ENCODE measurements at places on chromosomes 11 and 22.

DNA sequence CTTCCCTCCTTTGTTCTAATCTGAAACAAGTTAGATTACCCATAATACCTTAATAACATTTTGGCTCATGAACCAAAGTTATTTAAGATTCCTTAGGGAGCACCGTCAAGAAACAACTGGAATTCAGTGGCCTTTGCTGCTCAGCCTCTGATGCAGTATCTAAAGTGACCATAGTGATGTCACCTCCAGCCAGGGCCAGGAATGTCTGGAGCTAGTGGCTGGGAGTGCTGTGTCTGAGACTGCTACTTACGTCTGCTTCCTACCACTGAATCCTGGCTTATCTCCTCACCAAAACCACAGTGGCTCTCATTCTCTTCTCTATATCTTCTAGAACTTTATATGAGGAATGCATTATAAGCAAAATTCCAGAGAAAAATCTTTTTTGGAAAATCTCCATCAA is 658.0 kb downstream of the DLG2 start:
- DNase-seq, result no peak

GRCh38 chr11:16917941-16918340 is 96.3 kb downstream of the PLEKHA7 start:
- no peak for DNase-seq

- DNase-seq, result no peak
Measured at GRCh38 chr11:35938231-35938630, 5.6 kb upstream of the LDLRAD3 start.

- no peak for DNase-seq
Measured at GRCh38 chr22:49807780-49808708, 19.6 kb downstream of the BRD1 start.

- peak; percentile 22 for DNase-seq
Measured at GRCh38 chr11:74636630-74637184, 44.3 kb downstream of the POLD3 start.

DNA sequence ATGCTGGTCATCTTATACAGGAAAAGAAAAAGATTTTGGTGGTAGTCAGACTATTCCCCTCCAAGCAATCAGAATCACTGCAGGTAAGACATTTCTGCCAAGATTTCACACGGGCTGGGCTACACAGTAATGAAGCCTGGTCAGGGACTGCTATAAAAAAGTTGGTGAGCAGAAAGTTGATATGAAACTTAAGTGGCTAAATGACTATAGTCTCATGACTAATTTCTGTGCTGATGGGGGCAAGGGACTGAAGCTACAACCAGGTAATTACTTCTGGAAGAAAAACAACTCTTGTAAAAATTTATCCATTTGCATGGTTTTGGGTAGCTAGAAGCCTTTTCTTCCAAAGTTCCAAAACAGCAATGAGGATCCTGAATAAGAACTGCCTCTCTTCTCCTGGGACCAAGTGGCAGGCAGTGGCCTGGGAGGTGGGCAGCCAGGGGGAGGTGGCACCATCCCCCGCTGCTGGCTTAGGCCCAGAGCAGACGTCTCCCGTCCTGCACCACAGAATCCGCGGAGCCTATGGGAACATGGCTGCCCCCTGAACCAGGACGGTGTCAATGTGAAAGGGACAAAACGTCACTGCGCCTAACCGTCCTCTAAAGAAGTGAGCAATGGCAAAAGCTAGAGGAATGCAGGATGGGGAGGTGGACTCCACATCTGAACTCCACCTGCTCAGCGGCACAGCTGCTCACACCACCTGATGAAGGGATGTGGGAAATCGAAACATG is 122.6 kb upstream of the LMO1 start:
- DNase-seq, result no peak

DNA sequence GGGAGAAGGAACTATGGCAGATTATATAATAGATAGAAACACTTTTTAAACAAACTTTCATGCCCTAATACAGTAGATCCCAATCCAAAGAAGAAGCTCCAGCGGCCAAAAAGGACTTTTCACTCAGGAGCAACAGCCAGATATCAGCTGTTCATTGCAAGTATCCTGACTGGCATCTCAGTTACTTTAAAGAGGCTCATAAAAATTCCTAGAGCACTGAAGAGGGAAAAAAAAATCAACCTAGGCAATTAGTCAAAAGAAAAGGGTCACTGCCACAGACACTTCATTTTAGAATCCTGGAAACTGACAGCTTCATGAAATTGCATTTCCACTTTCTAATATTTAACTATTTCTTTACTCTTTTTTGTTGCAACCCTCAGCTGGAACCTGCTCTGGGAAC is 170.6 kb upstream of the SOX6 start:
- no peak for DNase-seq

DNA sequence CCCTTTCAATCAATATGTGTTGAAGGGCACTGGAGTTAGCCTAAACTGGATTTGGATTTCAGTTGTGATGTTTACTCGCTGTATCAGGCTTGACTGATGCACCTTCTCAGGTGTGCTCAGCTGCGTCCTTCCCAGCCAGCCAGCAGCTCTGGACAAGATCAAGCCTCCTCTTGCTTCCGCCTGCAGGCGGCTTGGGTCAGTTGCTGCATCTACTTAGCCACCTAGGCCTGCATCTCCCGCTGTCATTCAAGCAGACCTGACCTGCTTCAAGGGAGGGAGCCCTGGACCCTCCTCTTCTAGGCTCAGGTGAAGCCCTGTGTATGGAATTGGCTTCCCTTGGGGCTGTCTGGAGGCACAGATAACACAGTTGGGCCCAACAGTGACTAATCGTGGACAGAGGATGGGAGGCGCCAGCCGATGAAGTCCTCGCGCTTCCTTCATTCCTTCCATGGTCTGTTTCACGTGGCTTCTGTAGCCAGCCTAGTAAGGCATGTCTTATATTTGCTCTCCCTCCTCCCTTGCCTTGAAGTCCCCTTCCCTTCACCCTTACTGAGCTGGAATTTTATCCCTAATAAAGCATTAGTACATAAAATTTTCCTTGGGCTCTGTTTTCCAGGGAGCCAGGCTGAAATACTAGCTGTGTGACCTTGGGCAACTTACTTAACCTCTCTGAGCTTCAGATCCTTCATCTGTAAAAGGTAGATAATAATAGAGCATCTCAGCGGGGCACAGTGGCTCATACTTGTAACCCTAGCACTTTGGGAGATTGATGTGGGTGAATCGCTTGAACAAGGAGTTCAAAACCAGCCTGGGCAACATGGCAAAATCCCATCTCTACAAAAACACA is 2.1 kb upstream of the LHFPL7 start:
- DNase-seq, result no peak

DNA sequence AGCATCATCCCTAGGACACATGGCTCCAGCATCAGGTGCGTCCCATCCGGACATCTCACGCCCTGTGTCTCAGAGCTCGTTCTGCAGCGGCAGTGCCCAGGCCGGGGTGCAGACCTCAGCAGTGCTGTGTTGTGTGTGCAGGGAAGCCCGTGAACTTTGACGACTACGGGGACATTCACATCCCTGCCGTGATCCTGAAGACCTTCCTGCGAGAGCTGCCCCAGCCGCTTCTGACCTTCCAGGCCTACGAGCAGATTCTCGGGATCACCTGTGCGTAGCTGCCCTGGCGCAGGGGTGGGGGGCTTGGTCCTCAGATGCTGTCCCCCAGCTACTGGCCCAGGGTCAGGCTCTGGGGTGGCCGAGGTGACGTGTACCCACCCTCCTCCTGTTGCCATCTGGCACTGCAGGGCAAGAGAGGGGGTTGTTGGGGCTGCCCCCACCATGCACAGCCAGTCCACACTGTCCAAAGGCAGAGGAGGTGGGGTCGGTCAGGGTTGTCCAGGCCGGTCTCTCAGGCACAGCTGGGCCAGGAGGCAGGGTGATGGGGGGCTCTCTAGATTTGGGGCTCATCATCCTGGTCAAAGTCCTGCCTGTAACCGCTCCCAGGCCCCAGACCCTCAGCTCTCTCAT is 96.5 kb downstream of the ARHGAP8 start:
- DNase-seq, result no peak

DNA sequence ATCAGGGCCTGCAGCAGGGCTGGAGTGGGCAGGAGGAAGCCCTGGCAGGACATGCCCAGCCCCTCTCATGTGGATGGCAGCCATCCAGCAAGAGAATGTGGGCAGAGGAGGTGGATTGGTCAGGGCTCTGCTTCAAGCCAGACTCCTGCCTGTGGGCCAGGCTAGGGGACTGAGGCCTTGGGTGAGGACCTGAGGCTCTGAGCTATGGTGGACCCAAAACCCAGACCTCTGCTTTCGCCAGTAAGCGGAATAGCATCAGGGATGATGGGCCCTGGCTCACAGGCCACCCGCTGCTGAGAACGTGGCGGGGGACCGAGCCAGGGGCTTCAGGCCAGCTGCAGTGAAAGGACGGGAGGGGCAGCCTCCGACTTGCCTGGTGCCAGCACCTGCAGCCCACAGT is 57.4 kb downstream of the LINC01488 start:
- DNase-seq, result no peak

DNA sequence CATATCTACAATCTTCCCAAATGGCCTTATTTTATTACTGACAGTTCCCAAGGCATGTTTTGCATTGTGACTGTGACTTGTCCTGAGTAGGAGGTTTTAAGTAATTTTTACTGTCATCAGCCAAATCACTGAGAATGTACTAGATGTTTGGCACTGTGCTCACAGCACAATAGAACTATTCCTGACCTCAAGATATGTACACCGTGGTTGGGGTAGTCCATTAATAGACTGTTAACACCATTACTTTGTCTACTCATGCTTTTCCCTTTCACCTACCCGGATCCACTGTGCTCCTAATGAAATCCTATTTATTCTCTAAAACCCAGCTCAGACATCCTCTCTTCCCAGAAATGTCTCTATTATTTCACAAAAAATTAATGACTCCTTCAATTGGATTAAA is 168.7 kb upstream of the TENM4 start:
- no peak for DNase-seq

- no peak for DNase-seq
Measured at GRCh38 chr22:33896154-33896553, 24.1 kb downstream of the LARGE1 start.

GRCh38 chr11:23730307-23730998 is 766.4 kb upstream of the LUZP2 start:
- peak; percentile 50 for DNase-seq

GRCh38 chr11:67373648-67374570 is 511 bp upstream of the CLCF1 start:
- peak; percentile 43 for DNase-seq

DNA sequence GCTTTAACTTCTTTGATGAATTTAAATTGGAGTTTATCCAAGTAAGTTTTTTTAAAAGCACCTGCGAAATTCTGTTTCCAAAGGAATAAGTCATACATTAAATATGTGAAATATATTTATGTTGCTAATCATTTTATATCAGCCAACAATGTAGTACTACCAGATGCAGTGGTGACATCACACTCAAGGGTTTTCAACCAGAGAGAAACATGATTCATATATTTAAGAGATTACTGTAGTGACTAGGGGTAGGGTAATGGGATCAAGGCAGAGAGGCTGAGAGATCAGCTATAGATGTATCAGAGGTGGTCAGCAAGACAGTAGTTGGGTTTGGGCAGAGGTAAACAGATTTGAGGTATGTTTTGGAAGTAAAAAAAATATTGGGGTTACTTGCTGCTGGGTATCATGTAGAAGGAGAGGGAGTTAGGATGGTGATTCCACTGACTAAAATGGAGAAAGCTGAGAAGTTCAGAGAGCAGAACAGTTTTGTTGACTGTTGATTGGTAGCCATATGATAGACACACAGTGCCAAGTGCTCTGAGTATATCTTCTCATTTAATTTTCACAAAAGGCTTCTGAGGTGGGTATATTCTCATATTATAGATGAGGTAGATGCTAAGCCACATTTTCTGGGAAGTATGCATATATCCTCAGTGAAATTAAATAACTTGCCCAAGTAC is 39.4 kb downstream of the CEP57 start:
- no peak for DNase-seq

DNA sequence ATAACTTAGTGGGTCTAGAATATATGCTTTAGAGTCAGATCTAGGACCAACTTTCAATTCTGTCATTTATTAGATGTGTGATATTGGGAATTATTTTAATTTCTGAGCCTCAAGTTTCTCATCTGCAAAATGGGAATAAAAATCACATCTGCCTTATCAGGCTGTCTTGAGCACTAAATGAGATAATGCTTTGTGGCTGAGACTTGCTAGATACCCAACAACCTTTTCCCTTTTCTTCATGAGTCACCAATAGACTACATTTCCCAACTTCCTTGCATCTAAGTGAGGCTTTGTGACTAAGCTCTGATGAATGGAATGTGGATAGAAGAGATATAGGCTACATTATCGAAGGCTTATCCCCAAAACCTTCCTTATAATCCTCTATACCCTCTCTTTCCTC is 220.7 kb upstream of the SESN3 start:
- no peak for DNase-seq

GRCh38 chr11:19245351-19245750 is 4.6 kb upstream of the E2F8 start:
- no peak for DNase-seq

GRCh38 chr11:48182860-48183526 is 33.6 kb upstream of the OR4B1 start:
- DNase-seq, result no peak

DNA sequence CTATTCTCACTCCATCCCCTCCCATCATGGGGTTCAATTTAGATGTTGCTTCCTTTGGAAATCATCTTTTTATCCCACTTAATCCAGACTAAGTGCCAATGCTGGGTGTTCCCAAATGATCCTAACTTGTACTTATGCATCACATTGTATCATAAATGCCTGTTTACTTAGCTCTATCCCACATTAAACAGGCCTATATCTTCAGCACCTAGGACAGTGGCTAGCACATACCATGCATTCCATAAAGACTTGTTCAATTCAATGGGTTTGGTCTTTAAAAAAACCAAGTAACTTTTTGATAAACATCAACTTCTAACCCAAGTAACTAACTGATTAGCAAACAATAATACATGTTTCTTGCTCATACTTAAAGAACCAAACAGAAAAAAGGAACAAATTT is 40.6 kb downstream of the RSF1 start:
- DNase-seq, result no peak

DNA sequence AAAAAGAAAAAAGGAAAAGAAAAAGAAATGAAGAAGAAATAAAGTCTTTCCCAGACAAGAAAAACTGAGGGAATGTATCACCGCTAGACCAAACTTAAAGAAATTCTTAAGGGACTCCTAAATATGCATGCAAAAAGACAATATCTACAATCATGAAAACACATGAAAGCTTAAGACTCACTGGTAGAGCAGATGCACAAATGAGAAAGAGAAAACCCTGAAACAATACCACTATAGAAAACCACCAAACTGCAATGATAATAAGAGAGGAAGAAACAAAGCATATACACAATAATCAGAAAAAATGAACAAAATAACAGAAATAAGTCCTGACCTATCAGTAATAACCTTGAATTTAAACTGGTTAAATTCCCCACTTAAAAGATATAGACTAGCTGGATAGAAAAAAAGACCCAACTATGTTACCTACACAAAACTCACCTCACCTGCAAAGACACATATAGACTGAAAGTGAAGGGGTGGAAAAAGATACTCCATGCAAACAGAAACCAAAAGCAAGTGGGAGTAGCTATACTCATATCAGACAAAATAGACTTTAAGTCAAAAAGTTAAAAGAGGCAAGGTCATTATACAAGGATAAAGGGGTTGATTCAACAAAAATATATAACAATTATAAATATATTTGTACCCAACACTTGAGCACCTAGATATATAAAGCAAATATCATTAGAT is 61.3 kb upstream of the NARS2 start:
- no peak for DNase-seq

- DNase-seq, result no peak
Measured at GRCh38 chr11:114172871-114173444, 113.4 kb downstream of the ZBTB16 start.

GRCh38 chr22:31495343-31495742 is 993 bp upstream of the SFI1 start:
- no peak for DNase-seq

Data from SK-MEL-5 (cell line).